ENCODE measurements at places on chromosomes 2 and 18. TPM values are rescaled to one million over a fixed set of nuclear protein-coding genes. Genes with fewer than 3 reads are reported as not detected.

GRCh38 chr2:238713198-238713826, 134.6 kb upstream of the TWIST2 start:
- no peak for DNase-seq

- DNase-seq = no peak
These were observed 34.0 kb downstream of the EPAS1 start for GRCh38 chr2:46331109-46331766.

GRCh38 chr2:239201884-239202283, 198.9 kb downstream of the HDAC4 start:
- no peak for DNase-seq

DNA sequence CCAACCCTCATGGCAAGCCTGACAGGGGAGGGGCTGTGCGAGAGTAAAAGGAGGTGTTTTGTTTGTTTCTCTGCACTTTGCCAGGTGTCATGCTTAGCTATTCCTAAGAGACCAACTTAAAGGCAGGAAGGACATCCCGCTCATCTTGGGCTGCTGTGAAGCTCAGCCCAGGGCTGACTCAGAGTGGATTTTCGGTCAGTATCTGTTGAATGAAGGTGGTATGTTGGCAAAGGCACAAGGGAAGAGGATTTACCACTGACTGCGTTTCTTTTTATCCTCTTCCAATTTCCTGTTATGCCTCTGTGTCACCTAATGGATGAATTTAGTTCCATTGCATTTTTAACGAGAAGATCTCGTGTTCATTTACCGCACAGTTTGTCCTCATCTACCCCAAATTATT, 18.9 kb downstream of the TRPM8 start:
- no peak for DNase-seq

DNA sequence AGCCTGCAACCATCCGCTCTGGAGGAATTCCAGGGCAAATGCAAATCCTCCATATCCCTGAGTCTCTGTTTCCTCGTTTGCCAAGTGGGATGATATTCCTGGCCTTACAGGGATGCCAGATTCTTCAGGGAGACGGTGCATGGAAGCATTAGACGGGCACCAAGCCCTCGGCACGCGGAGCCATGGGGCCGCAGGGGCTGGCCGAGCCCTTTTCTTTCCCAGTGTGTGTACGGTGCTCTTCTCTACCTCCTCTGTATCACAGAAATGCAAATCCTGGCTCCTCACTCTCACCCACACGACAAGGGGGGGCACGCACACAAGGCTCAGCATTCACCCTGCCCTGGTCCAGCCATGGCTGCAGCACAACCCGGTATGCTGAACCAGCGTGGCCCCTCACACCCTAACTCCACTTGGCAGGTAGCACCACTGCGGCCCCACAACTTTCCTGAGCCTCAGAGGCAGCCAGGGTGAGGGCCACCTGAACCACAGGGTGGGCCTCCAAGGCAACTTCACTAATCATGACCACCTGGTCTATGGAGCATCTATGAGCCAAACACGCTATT, 64.1 kb upstream of the SALL3 start:
- no peak for DNase-seq

GRCh38 chr2:124753842-124754241, 728.8 kb downstream of the CNTNAP5 start:
- no peak for DNase-seq

- DNase-seq = no peak
These were observed 54.3 kb downstream of the HAUS1 start for GRCh38 chr18:46158499-46158898.

Gene POTEI
- total RNA-seq = 0.20 TPM

Gene GATA6
- 0.09 TPM for total RNA-seq

Measured in H1 (cell line).